Activated naive CD4-positive, alpha-beta T cell (primary cell): ENCODE measurements at places on chromosomes 3 and 15.

GRCh38 chr3:56855856-56856512 is 54.2 kb upstream of the ARHGEF3 start:
- no peak for DNase-seq

GRCh38 chr3:188362405-188362831 is 208.5 kb downstream of the LPP start:
- DNase-seq = no peak

DNA sequence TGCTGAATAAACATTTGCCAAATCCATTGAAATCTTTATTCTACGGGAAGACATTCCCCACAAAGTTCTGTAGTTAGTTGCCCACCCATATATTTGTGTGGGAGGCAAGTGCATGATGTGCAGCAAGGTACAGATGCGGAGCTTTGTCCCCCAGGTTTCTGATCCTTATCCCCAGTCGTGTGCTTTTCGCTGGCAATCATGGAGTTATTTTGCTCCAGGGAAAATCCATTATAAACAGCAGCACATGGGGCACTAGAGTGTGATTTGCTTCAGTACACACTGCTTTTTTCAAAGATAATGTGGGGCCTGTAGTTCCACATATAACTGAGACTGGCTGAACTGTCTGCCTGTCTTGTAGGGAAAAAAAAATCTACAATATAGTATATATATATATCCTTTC is 132.1 kb downstream of the FEZF2 start:
- no peak for DNase-seq

DNA sequence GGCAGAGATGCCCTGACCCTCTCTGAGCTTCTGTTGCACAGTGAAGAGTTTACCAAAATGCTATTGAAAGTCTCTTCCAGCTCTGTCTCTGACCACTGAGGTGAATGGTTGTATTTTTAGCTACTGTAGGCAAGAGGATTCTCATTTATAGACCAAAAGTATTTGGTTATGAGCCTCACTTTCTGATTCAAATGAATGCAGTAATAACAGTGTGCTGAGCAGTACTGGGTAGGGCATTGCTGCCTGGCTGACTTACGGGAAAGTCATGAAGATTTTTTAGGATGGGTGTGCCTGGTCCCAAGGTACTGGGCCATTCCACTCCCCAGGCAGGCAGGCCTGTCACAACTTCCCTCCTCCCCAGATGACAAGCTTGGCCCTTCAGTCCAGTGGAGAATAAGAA is 15.5 kb downstream of the PLA1A start:
- no peak for DNase-seq

DNA sequence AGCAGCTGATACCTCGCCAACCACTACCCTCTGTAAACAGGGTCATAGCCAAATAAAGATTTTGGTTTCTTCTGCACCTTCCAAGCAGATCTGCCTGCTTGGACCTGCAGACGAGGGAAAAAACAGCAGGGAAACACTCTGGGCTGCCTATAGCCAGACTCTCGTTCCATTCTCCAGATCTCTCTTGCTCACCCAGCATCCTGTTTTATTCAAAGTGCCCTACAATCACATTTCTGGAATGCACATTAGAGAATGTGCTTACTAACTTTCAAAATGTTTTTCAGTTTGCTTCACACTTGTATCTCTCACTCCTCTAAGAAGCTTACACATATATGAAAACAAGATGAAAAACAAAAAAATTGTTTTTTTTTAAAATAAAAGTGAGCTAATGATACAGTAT is 71.4 kb downstream of the MLH1 start:
- no peak for DNase-seq

DNA sequence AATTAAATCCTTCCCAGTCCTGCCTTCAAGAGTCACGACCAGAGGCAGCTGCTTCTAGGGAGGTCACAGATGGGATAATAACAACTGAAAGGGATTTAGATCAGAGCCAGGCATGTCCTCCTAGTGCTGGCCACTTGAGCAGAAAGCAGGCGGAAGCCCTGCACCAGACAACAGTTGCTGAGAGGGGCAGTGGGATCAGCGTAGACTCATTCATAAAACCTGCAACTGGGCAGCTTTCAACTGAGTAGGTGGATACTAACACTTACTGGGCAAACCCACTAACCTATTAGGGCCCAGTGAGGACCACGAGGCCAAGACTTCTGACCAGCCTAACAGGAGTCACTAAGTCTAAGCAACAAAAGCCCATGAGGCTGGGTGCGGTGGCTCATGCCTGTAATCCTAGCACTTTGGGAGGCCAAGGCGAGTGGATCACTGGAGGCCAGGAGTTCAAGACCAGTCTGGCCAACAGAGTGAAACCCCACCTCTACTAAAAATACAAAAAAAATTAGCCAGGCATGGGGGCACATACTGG is 67.0 kb downstream of the DAPK2 start:
- no peak for DNase-seq

DNA sequence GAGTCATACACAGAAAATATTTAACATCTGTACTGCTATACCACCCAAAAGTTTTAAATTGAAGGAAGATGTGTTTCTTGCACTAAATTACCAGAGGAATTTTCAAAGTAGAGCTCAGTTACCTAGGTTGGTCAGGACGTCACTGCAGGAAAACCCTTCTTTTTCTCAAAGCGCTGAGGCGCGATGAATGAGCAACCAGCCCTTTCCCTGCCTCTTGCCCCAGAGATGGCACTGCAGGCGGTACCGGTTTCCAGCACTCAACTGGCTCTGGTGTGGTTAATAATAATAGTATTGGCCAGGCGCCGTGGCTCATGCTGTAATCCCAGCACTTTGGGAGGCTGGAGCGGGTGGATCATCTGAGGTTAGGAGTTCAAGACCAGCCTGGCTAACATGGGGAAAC is 49.3 kb downstream of the HES1 start:
- DNase-seq = no peak
